ENCODE measurements at places on chromosomes 4 and X.

DNA sequence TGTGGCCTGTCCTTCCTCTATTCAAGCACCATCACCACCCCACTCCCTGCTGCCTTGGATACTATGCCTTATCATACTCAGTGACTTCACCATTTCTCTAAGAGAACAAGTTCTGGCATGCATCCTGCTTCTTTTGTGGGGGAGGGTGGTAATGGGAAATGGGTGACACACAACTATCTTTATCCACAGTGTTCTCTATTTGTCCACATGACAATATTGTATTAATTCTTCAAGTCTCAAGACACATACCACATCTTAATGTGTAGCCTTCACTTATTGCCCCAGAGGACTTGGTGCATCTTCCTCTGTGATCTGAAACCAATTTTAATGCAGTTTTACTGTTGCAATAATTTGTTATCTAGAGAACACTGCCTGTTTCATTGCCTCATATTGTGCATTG, 29.3 kb upstream of the UGT2B7 start:
- no peak for DNase-seq

- DNase-seq: no peak
These were observed 107.0 kb downstream of the NDST3 start for GRCh38 chr4:118141240-118141639.

- no peak for DNase-seq
These were observed 9.4 kb downstream of the ATP2B3 start for GRCh38 chrX:153526801-153527200.

DNA sequence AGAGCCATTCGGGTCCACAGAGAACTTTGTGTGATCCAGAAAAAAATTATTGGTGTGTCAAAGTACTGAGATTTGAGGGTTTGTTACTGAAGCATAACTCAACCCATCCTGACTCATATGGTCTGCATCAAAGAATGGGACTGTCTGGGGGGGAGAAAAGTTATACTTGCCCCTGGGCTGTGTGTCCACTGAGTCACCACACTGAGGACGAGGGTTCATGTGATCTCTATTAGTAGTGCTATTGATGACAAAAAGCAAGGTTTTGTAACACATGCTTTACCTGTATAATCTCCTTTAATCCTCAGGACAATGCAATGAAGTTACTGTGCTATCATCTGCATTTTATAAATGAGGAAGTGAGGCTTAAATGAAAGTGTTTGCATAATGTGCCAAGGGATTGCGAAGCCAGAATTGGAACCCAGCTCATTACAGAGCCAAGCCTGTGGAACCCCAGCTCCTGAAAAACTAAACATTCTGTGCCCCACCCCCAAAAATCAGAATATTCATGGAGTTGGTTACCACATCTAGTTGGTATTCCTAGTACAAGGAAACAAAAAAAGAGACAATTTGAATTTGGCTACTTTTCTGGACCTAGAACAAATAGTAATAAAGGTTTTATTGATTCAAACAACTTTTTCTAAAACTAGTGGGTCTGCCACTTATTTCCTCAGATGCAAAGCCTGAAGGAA, 31.2 kb downstream of the CCDC149 start:
- DNase-seq: no peak

DNA sequence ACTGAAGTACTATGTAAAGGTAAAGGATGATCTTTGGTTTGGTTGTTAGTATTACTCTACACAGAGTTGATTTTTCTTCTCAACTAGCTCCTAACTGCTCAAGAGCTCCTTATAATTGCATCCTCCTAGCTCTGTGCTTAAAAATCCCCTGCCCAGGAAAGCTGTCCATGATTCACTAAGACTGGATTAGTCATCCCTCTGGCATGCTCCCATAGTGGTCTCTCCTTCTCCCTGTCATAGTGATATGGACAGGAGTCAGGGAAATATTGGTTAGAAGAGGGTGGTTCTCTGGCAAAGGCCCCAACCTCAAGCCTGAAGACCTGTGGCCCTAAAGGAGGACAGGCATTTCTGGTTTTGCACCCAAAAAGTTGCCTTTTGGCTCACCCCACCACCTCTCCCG, 242.3 kb upstream of the KCNIP4 start:
- DNase-seq: no peak

DNA sequence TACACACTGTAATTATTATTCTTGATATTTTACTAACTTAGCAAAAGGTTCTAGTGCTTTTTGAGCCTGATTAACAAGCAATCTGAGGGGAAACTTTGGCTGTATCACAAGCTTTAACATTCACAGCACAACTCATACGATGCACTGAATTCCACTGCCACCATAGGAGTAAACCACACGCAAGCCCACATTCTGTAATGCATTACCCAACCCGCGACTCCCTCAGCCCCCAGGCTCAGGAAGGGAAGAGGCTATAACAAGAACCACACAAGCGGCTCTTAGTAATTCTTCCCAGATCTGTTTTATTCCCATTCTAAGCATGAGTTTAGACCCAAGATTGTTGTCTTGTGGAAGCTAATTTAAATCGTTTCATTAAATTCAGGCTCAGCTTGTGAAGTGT, 138.5 kb upstream of the TBL1X start:
- no peak for DNase-seq

DNA sequence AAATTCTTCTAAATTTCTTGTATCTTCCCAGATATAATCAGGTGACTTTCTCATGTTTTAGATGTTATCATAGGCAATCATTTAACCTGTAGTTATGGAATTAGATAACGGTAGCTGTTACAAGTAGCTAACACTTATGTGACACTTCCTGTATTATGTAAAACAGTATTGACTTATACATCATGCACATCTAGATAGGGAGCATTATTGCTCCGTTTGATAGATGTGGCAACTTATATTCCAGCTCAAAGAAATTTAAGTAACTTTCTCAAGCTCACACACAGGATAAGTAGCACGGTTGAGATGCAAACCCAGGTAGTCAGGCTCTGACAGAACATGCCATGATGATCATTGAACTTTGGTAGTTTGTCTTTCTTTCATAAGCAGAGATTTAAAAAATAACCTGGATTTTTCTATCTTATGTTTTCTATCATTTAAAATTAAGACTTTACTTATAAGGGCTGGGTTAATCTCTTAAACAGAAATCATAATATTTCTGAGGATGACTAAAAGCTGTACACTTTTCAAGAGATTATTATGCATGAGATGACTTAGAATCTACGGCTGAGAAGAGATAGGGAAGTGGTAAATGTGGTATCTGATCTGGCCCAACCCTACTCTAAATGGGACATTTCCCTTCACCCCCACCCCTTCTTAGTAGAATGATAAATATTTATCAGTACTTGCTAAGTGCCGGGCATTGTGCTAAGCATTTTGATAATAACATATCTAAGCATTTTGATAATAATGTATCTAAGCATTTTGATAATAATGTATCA, 69.1 kb upstream of the HPGD start:
- no peak for DNase-seq

DNA sequence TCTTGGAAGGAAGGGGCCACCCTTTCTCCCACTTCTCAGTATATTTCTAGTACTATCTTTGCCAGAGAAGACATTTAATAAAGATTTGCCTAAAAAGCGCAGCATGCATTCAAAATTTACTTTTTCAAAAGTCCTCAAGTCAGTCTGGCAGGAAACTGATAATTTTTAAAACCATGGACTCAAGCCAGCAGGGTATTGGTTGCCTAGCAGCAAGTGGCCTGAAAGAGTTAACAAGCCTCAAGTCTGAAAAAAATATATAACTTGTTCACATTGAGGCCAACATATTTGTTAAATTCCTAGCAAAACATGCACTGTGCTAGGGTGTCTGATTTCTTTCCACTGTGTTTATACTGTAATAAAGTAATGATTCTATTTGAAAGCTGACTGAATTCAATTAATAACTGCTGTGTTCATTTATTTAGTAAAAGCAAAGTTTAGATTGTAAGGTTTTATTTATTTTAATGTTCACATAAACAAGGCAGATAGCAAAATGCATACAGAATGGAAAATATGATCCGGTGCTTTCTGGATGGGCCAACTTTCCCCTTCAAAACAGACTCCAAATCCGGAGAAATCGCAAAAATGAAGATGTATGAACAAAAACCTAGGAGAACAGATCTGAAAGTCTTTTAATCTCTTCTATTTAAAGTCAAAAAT, 218.5 kb upstream of the FGF13 start:
- DNase-seq: no peak

DNA sequence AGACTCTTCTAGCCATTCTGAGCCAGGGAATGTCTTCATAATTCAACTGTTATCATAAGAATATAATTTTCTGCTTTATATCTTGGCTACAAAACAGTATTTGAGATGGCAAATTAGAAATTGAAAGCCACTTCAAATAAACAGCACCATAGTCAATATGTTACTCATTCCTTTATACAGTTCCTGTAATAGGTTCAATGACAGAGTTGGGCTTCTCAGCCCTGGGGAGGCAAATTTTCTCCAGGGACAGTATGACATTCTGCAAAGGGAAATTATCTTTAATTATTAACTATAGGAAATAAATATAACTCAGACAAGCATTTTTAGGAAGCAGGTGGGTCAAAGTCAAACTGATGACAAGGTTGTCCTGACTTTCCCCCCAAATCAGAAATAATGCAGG, 71.9 kb upstream of the RPS6KA6 start:
- no peak for DNase-seq

DNA sequence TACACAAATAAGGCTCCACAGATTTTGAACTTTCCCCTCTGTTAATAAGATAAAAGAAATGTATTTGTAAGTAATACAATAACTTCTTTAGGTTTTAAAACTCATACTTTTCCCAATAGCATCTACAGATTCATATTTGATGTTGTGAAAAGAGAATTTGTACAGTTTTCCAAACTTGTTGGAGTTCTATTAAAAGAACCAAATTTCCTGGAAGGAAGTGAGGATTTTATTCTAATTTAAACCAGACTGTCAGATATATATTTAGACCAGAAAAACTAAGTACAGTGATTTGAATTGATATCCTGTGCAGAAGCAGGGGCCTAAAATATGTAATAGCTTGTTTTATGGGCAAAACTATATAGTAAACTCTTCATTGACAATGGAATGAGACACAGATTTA, 53.7 kb downstream of the NAA11 start:
- DNase-seq: no peak

- no peak for DNase-seq
These were observed 67.1 kb upstream of the TRIM2 start for GRCh38 chr4:153137159-153137558.

GRCh38 chrX:111483135-111483534, 28.3 kb upstream of the SERTM2 start:
- DNase-seq: no peak

- DNase-seq: no peak
These were observed 10.0 kb downstream of the EXOSC9 start for GRCh38 chr4:121811122-121811521.

DNA sequence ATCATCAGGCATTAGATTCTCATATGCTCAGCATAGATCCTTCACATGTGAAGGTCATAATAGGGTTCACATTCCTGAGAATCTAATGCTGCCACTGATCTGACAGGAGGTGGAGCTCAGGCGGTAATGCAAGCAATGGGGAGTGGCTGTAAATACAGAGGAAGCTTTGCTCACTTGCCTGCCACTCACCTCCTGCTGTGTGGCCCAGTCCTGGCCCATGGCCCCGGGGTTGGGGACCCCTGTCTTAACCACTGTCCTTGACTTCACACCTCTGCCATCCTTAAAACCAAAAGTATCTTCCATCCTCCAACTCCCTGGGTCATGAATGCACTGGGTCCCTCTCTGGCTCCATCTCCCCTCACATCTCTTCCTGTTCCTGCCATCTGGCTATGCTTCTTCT, 129.1 kb downstream of the HMX1 start:
- no peak for DNase-seq

- no peak for DNase-seq
These were observed 45.5 kb downstream of the TMEM144 start for GRCh38 chr4:158255727-158256324.

DNA sequence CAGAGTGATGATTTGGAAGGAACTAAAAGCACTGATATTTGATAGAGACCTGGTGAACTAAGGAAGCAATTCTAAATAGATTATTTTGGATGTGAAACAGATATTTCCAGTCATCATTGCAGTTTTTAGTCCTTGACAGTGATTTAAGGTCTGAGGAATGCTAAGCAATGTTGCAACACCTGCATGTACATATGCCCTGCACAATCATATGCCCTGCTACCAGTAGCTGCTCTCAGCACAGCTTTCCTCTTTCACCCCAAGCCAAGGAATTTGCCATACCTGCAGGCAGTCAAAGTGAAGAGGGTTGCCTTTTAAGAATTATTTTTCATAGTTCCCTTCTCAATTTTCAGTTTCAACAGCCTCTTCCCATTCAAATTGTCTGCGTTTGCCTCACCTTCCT, 8.7 kb upstream of the FAM47A start:
- DNase-seq: no peak

- DNase-seq: no peak
These were observed 37.1 kb downstream of the SLC39A8 start for GRCh38 chr4:102308032-102308799.

DNA sequence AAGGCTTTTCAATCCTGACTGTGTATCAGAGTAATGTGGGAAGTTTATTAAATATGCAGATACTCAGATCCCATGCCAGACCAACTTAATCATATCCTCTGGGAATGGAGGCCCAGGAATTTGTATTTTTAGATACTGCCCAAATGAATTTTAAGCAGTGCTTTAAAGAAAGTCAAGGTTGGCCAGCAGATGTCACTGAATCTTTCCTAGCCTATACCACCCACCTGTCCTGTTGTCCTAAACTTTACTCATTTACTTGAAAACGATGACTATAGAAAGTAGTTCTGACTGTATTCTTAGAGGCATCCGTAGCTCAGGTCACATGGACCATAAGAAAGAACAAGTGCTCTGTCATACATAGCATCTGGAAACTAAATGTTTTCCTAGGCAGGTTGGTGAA, 79.9 kb downstream of the AMOT start:
- DNase-seq: no peak

DNA sequence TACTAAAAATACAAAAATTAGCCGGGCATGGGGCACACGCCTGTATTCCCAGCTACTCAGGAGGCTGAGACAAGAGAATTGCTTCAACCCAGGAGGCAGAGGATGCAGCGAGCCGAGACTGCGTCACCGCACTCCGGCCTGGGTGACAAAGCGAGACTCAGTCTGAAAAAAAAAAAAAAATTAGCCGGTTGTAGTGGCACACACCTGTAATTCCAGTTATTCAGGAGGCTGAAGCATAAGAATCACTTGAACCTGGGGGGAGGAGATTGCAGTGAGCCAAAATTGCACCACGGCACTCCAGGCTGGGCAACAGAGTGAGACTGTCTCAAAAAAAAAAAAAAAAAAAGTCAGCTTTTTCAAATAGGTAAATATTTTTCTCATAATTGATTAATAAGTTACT, 71.9 kb downstream of the WDFY3 start:
- DNase-seq: no peak

DNA sequence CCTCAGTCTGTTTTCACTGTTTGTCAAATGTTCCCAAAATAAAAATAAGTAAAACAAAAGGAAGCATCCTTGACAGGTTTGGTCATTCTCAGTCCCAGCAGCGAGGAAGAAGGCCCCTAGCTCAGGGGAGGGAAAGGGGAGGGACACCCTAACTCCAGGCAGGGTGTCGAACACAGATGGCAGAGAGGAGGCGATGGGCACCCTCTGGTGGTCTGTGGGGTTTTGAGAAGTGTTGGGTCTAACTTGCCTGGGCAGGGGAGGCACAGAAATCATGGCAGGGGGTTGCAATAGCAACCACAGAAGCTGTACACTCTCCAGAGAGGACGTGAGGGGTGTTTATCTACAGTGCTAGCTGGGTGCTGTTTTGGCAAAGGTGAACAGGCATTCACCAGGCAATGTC, 229.8 kb upstream of the SFRP2 start:
- DNase-seq: no peak

GRCh38 chr4:8646296-8647093, 53.9 kb downstream of the CPZ start:
- DNase-seq: no peak

GRCh38 chr4:125951261-125951887, 636.6 kb downstream of the FAT4 start:
- DNase-seq: no peak

- DNase-seq: no peak
These were observed 163.1 kb upstream of the FAT1 start for GRCh38 chr4:186886759-186887158.
